Activated naive CD4-positive, alpha-beta T cell treated with anti-CD3 and anti-CD28 coated beads for 36 hours (primary cell): ENCODE measurements at places on chromosomes 2 and 18. TPM values are rescaled to one million over a fixed set of nuclear protein-coding genes. Genes with fewer than 3 reads are reported as not detected.

DNA sequence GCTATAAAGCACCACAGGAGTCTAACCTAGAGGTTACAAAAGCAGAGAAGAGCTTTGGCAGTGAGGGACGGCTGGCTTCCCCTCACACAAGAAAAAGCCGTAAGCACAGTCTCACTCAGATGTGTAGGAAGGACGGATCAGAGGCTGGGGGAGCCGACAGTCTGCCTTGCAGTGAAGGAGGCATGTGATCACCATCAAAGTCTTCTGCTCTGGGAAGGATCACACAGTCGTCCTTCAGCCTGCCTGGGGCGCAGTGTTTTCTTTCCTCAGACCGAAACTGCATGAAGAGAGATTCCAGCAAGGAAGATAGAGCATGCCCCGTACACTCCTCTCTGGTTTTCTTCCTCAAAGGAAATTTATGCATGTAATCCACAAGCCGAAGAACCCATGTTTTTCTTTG is 24.1 kb downstream of the GATA6 start:
- H3K27ac ChIP-seq, result no peak overlapping the region
- no peak overlapping the region for H3K4me3 ChIP-seq
- H3K4me1 ChIP-seq, result no peaks in the 10 kb centered on the region
- DNase-seq, result no peak
- H3K36me3 ChIP-seq, result no peaks in the 10 kb centered on the region
- peaks cover 11% of the 10 kb centered on the region for H3K27me3 ChIP-seq

Gene ALPG
- not detected for total RNA-seq

GRCh38 chr2:82055846-82056245 is 1751.3 kb upstream of the LRRTM1 start:
- H3K4me1 ChIP-seq, result no peaks in the 10 kb centered on the region
- no peak overlapping the region for H3K27ac ChIP-seq
- no peak for DNase-seq
- no peak overlapping the region for H3K4me3 ChIP-seq

- no peak overlapping the region for H3K4me3 ChIP-seq
- no peaks in the 10 kb centered on the region for H3K36me3 ChIP-seq
- no peaks in the 10 kb centered on the region for H3K4me1 ChIP-seq
- no peak overlapping the region for H3K27ac ChIP-seq
- H3K27me3 ChIP-seq, result peaks cover 9% of the 10 kb centered on the region
- DNase-seq, result no peak
Measured at GRCh38 chr2:182186132-182186735, 200.6 kb downstream of the PPP1R1C start.

- no peaks in the 10 kb centered on the region for H3K27me3 ChIP-seq
- peak overlapping the region; percentile 95 for H3K27ac ChIP-seq
- peak overlapping the region; percentile 79 for H3K4me3 ChIP-seq
- no peak for DNase-seq
- H3K4me1 ChIP-seq, result peaks cover 84% of the 10 kb centered on the region
- H3K36me3 ChIP-seq, result peaks cover 39% of the 10 kb centered on the region
Measured at GRCh38 chr2:106161341-106161740, 32.8 kb downstream of the UXS1 start.

- no peak for DNase-seq
- no peak overlapping the region for H3K4me3 ChIP-seq
- no peaks in the 10 kb centered on the region for H3K27me3 ChIP-seq
- H3K36me3 ChIP-seq, result no peaks in the 10 kb centered on the region
- peaks cover 17% of the 10 kb centered on the region for H3K4me1 ChIP-seq
- no peak overlapping the region for H3K27ac ChIP-seq
Measured at GRCh38 chr2:84477886-84478285, 18.8 kb upstream of the SUCLG1 start.

DNA sequence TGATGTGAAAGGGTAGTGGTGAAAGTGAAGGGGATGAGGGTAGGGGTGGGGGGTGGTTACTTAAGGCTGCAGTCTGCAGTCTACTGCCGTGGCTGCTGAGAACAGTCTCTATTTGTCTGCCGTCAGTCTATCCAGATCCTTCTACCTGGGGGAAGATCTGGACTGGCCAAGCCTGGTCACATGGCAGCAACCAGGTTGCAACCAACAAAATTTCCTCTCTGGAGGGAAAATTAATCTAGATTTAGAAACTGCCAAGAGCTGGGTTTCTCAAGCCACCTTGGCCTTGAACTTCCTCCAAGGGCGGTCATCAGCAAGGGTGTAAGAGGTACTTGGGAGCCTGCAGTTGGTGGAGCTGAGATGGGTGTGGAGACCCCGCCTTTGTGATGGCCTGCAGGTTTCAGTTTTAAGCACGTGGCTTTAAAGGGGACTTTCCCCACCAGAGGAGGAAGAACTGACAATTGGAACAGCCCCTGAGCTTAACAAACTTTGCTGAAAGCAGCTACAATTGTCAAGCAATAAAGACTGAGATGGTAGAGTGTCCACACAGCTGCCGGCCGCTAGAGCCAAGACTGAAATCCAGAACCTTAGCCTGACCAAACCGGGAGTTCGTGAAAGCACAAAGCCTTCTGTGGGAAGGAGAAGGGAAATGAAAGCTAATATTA is 31.4 kb upstream of the KCMF1 start:
- H3K27ac ChIP-seq, result peak overlapping the region; percentile 99
- peaks cover 75% of the 10 kb centered on the region for H3K4me1 ChIP-seq
- no peaks in the 10 kb centered on the region for H3K27me3 ChIP-seq
- peak; percentile 78 for DNase-seq
- peak overlapping the region; percentile 72 for H3K4me3 ChIP-seq

DNA sequence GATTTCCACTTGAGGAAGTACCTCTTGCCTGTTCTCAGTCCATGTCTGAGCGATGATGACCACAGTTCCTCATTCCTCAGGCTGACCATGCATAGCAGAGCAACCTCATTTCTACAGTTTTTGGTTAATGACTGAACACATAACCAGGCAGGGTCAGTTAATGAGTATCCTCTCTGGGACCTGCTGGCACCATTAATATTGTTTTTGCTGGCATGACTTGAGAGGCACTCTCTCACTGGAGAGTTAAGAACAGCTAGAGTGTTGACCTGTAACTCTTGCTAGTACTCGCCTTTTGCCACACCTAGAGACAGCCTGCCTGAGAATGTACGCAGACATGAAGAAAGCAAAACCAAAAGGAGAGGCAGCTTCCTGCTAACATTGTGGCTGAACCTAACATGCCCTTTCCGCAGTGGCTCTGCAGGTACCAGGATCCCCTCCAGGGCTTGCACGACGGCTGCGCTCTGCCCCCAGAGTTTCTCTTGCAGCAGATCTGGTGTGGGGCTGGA is 23.9 kb downstream of the PECR start:
- peak overlapping the region; percentile 65 for H3K4me3 ChIP-seq
- peak overlapping the region; percentile 81 for H3K27ac ChIP-seq
- H3K4me1 ChIP-seq, result peaks cover 24% of the 10 kb centered on the region
- H3K27me3 ChIP-seq, result no peaks in the 10 kb centered on the region
- peak; percentile 66 for DNase-seq

DNA sequence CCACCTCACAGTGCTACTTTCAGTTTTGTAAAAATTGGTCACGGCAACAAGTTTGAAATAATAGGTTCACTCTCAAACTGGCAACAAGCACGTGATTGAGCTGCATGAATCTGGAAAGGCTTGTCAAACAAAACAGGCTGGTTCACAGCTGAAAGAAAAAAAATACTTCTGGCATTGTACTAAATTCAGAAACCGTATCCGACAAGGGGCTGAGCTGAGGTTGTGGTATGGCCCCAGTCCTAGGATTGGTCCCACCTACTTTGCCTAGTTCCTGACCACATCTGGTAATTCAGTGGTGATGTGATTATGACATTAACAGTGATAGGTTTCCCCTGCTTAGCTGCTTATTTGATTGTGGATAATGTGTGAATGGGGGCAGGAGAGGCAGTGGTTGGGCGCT is 326.5 kb upstream of the THUMPD2 start:
- no peaks in the 10 kb centered on the region for H3K27me3 ChIP-seq
- no peaks in the 10 kb centered on the region for H3K36me3 ChIP-seq
- H3K4me1 ChIP-seq, result no peaks in the 10 kb centered on the region

GRCh38 chr2:189147361-189147760 is 32.2 kb downstream of the COL5A2 start:
- no peak overlapping the region for H3K4me3 ChIP-seq
- H3K27me3 ChIP-seq, result no peaks in the 10 kb centered on the region
- peaks cover 3% of the 10 kb centered on the region for H3K4me1 ChIP-seq

DNA sequence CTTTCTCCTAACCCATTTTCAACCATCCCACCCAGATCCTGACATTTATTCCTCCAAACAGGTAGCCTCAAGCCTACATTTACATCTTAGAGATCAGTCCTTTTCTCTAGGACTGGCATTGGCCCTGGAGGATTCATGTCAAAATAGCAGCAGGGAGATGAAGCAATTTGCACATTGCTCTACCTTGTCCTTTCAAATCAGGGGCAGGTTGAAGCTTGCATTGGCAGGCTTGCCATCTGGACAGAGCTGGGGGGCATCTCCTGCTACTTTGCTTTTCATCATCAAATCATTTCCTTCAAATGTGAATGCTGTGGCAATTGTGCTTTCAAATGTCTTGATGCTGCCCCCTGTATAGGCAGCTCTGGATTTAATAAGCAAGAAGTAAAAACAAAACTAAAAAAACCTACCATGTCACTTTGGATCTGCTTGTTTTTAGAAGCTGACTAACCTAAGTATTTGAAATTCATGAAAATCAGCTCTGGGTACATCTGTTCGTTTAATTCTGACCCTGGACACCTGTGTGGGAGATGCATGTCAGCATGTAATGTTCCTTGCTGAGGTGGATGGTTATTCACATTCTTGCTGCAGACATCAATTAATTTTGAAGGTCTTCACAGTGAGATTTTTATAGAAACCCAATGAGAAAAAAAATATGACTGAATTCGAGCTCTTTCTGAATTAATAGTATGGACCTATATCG is 47.9 kb downstream of the KIF5C start:
- DNase-seq, result no peak
- H3K4me3 ChIP-seq, result no peak overlapping the region
- no peak overlapping the region for H3K27ac ChIP-seq
- H3K4me1 ChIP-seq, result peaks cover 14% of the 10 kb centered on the region
- peaks cover 9% of the 10 kb centered on the region for H3K36me3 ChIP-seq

DNA sequence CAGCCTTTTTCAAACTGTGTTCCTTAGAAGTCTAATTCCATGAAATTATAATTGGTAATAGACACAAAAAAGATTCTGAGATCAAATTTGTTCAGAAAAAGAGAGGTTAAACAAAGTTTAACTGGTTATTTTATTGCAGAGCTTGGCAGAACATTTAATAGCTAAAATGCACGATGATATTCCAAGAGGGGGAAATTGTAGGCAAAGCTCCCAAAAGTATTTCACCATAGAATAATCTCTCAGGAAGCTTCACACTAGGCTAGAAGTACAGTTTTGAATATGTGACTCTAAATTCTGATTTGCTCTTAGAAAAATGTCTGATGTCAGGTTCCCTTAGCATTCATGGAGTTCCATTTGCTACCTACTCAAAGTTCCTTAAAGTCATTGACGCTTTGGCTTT is 292.4 kb upstream of the SETBP1 start:
- no peak for DNase-seq
- no peaks in the 10 kb centered on the region for H3K27me3 ChIP-seq
- H3K36me3 ChIP-seq, result no peaks in the 10 kb centered on the region
- H3K27ac ChIP-seq, result no peak overlapping the region
- H3K4me3 ChIP-seq, result no peak overlapping the region

Gene LCT
- total RNA-seq, result 0.05 TPM

Gene GNLY
- total RNA-seq, result 3.2 TPM

Gene TMEM37
- not detected for total RNA-seq

Gene CRYBA2
- not detected for total RNA-seq

DNA sequence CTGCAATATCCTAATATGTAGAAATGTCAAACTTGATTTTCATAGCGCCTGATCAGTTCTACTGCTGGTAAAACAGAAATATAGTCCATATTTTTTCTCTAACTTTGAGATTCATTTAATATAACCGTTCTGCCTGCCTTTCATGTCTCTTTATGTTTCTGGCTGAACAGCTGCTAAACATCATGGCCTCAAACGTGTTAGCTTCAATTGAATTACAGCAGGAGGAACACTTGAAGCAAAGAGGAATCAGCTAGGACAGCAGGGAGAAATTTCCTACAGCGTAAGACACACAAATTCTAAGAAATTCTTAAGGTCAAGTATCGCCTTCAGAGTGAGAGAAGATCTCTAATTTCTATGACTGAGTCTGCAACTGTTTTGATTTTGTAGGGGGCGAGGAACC is 433.2 kb downstream of the FBXO15 start:
- DNase-seq, result no peak
- H3K27ac ChIP-seq, result no peak overlapping the region
- no peaks in the 10 kb centered on the region for H3K4me1 ChIP-seq
- H3K27me3 ChIP-seq, result peaks cover 2% of the 10 kb centered on the region

Gene SERPINB10
- not detected for total RNA-seq

GRCh38 chr2:120871881-120872620 is 136.4 kb downstream of the GLI2 start:
- no peak overlapping the region for H3K4me3 ChIP-seq
- H3K36me3 ChIP-seq, result no peaks in the 10 kb centered on the region
- no peak for DNase-seq
- H3K27me3 ChIP-seq, result peaks cover 23% of the 10 kb centered on the region
- H3K27ac ChIP-seq, result no peak overlapping the region

Gene ACTG2
- not detected for total RNA-seq

Gene EIF2AK2
- 55.7 TPM for total RNA-seq

DNA sequence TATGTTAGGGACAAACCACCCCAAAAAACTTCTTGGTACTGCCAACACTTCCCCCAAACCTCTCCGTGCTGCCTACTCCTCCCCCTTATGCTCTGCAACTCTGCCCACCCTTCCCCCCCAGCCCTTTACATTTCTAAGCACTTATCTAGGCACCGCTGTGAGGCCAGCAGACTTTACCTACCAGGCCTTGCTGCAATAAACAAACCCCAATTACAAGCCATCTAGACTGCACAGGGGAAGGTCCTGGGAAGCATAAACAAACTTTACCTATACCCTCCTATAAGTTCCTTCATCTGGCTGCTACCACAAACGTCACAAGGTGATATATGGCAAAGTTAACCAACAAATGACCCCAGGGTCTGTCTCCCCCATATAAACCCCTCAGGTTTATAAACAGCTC is 259.4 kb upstream of the GULP1 start:
- H3K27me3 ChIP-seq, result no peaks in the 10 kb centered on the region
- H3K4me3 ChIP-seq, result no peak overlapping the region
- no peak overlapping the region for H3K27ac ChIP-seq

Gene ACMSD
- total RNA-seq, result not detected

Gene SATB2
- 0.02 TPM for total RNA-seq

GRCh38 chr18:79681484-79682387 is 2.1 kb downstream of the CTDP1 start:
- H3K27ac ChIP-seq, result peak overlapping the region; percentile 76
- peak; percentile 85 for DNase-seq
- peak overlapping the region; percentile 82 for H3K4me3 ChIP-seq
- no peaks in the 10 kb centered on the region for H3K27me3 ChIP-seq

Gene CXCR1
- not detected for total RNA-seq

GRCh38 chr2:53202063-53202462 is 565.5 kb upstream of the CHAC2 start:
- no peaks in the 10 kb centered on the region for H3K4me1 ChIP-seq
- H3K4me3 ChIP-seq, result no peak overlapping the region
- no peak overlapping the region for H3K27ac ChIP-seq
- no peaks in the 10 kb centered on the region for H3K36me3 ChIP-seq
- no peak for DNase-seq

Gene FAM98A
- total RNA-seq, result 45.4 TPM

Gene FSHR
- total RNA-seq, result not detected

- no peak overlapping the region for H3K27ac ChIP-seq
- H3K36me3 ChIP-seq, result no peaks in the 10 kb centered on the region
- DNase-seq, result no peak
- H3K4me1 ChIP-seq, result no peaks in the 10 kb centered on the region
- H3K4me3 ChIP-seq, result no peak overlapping the region
Measured at GRCh38 chr2:100409975-100410647, 7.4 kb downstream of the CHST10 start.
